Activated CD4-positive, alpha-beta T cell treated with anti-CD3 and anti-CD28 coated beads, Interleukin-2, Interleukin-4, amounts not matched to agents 100 ng/mL and 50 ng/mL, durations not matched to agents 16 hours and 8 hours (primary cell): ENCODE measurements at places on chromosomes 6 and 20.

- DNase-seq: no peak
These were observed 25.8 kb upstream of the ARMC2 start for GRCh38 chr6:108822401-108822800.

GRCh38 chr6:150528648-150529285 lies 70.9 kb upstream of the PLEKHG1 start:
- DNase-seq: no peak

DNA sequence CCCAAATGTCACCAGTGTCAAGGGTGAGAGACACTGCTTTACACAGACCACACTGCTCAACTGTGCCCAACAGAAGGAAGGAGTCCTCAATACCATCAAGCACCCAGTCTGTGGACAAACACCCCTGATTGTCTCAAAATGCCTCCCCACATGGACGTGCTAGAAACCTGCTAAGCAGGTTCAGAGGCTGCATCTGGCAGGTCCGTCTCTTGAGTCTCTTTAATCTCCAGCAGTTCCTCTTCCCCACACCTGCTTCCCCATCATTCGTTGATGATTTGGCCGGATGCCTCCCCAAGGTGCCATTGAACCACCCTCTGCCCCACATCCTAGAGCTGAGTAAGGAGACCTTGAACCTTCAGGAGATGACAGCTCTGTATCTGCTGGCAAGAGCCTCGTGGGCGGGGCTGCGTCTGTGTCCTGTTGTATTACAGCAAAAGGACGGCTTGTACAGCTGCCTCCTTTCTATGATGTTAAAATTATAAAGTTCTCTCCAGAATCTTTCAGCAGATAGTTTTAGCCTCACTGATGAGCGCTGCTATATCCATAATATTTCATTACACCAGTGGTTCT lies 179.2 kb downstream of the PREX1 start:
- no peak for DNase-seq

DNA sequence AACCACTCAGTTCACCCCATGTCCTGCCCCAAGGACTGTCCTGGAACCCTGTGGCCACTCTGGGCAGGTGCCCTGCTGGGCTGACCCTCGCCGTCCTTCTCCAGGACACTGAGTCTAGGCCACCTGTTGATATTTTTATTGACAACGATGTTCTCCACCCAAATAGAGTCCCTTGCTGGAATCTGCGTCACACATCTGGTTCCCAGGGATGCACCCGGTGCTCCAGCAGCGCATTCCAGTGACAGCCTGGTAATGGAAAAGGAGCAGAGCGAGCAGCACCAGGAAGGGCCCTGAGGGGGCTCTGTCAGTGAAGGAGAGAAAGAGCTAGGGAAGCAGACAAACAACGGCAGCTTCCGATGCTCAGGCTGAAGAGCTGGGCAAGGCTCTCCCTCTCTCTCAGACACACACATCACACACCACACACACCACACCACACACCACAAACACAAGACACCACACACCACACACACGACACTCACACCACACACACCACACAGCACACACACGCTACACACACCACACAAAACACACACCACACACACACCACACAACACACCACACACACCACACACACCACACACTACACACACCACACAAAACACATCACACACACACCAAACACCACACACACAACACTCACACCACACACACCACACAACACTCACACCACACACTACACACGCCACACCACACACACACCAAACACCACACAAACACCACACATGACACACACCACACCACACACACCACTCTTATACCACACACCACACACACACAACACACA lies 117.9 kb upstream of the THBS2 start:
- DNase-seq: no peak

- DNase-seq: no peak
These were observed 30.9 kb downstream of the SULF2 start for GRCh38 chr20:47754388-47754715.

DNA sequence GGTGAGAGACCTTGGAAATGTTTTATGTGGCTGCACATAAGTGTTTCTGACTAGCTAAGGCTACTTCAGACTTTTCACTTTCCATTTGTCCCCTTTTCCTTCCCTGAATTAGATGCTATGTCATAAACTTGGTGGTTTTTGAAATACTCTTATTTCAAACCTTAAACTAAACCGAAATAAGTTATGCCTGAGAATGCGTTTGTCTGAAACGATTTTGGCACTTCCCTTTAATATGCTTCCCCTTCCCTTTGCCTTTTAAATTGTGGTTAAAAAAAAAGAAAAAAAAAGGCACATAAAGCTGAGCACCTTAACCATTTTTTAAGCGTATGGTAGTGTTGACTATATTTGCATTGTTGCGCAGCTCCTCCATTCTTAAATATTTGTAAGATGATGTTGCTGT lies 14.3 kb downstream of the ZNF451 start:
- DNase-seq: no peak

- DNase-seq: no peak
These were observed 41.0 kb downstream of the ZMYND8 start for GRCh38 chr20:47315339-47316056.

DNA sequence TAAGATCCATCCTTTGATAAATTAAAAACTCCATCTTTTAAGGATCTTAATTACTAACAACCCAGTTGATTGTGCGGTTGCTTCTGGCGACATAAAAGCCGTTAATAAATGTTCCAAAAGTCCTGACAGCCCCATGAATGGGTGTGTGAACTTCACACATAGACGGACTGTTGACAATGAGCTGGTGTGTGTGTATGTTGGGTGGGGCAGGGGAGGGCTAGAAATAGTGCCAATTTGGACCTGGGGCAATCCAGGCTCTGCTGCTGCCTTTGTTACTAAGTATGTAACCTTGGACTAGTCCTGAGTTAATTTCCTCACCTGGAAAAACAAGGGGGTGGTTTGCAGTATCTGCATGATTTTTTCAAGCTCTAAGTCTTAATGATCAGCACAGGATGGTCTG lies 4.2 kb downstream of the MAS1 start:
- no peak for DNase-seq

GRCh38 chr20:43913291-43914025 lies 1.2 kb upstream of the TOX2 start:
- no peak for DNase-seq

- no peak for DNase-seq
These were observed 130.2 kb upstream of the SYNDIG1 start for GRCh38 chr20:24339210-24339641.

GRCh38 chr6:131754088-131754487 lies 43.3 kb upstream of the CTAGE9 start:
- DNase-seq: no peak

- DNase-seq: peak; percentile 44
These were observed 1.3 kb downstream of the RNF24 start for GRCh38 chr20:4014031-4014474.

GRCh38 chr20:64074963-64075362 lies 4.4 kb downstream of the RGS19 start:
- no peak for DNase-seq

DNA sequence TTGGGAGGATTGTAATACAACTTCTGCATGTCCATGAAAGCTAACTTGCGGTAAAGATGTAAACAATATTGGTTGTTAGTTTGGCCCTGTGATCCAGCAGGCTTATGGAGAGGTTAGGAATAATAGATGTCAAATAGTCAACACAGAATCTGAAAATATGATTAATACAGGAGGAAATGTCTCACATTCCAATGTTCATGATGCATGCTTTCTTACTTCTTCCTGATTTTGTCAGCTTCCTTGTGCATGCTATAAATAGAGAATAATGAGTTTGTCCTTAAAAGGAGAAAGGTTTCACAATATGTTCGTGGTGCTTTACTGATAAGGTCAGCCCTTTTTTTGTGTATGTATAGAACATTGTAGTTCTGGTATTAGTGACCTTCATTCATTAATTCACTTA lies 136.7 kb downstream of the MMUT start:
- no peak for DNase-seq

- DNase-seq: no peak
These were observed 219.8 kb upstream of the ARID1B start for GRCh38 chr6:156557251-156557910.

- no peak for DNase-seq
These were observed 54.6 kb downstream of the SYNJ2 start for GRCh38 chr6:158036261-158036660.

DNA sequence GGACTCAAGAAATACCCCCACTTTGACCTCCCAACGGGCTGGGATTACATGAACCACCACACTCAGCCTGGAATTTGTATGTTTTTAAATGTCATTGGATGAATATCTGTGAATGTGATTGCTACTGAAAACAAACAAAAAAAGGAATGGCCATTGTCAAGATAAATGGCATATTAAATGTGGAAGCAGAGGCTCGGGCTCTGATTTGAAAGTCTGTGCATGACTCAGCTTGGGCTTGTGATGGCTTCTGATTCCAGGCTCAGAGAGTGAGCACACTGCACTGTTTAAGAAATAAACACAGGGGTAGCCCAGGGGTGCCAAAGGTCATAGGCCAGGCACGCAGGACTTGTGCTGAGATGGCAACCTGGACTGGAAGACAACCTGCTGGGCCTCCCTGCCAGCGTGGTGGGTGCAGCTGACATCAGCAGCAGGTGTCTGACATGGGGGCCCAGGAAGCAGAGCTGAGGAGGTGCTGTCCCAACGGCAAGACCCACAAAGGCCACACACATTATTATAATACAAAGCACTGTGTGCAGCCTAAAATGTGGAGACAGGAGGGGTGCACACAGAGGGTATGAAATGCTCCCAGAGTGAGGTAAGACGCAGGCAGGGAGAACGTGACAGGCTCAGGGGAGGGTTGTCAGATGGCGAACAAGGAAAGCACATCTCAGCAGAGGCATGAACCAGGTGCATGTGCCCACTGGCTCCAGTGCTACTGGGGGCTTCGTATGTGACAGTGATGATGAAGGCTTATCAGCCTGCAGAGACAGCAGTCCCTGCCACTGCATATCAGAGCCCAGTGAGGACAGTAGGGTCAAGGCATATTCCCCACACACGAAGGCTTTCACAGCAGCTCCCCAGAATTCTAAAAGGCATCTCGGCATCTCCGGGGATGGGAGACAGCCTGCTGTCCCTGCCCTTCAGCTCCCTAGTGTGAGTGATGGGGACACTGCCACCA lies 169.4 kb downstream of the SYNDIG1 start:
- DNase-seq: no peak
